ENCODE measurements at places on chromosomes 4 and X.

DNA sequence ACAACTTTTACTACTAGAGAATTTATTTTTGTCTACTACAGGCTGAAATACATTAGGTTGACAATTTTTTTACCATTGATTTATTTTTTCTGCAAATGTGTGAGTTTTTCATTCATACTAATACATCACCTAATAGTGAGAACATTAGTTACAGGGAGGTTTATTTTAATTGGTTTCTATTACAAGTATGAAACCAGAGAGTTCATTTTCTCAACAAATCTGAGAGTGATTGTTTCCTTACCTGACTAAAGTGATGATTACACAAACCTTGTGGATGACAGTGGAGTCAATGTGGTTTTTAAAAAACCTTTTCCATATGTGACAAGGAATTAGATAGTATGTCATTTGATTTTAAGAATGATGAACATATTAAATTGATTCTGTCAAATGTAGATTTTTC, 227.4 kb downstream of the PALLD start:
- DNase-seq = no peak

DNA sequence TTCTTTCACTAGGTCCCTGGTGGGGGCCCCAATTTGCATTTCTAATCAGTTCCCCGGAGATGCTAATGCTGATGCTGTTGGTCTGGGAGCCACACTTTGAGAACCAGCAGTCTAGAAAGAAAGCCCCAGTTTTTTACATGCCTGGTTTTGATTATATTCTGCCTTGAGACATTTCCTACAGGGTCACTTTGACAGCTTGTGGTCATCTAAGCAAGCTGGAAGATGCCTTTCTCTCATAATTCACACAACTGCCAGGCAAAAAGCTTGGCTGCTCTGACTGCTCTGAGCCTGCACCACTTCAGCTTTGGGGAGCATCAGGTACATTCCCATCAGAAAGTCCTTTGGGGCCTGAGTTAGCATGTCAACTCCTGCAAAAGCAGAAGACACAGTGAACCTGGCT, 5.9 kb upstream of the PLAC1 start:
- DNase-seq = no peak

GRCh38 chrX:103754401-103754800, 22.2 kb upstream of the PLP1 start:
- no peak for DNase-seq

GRCh38 chrX:327660-328126, 9.1 kb upstream of the GTPBP6 start:
- DNase-seq = no peak

GRCh38 chr4:106615410-106615945, 246.9 kb upstream of the GIMD1 start:
- DNase-seq = no peak

DNA sequence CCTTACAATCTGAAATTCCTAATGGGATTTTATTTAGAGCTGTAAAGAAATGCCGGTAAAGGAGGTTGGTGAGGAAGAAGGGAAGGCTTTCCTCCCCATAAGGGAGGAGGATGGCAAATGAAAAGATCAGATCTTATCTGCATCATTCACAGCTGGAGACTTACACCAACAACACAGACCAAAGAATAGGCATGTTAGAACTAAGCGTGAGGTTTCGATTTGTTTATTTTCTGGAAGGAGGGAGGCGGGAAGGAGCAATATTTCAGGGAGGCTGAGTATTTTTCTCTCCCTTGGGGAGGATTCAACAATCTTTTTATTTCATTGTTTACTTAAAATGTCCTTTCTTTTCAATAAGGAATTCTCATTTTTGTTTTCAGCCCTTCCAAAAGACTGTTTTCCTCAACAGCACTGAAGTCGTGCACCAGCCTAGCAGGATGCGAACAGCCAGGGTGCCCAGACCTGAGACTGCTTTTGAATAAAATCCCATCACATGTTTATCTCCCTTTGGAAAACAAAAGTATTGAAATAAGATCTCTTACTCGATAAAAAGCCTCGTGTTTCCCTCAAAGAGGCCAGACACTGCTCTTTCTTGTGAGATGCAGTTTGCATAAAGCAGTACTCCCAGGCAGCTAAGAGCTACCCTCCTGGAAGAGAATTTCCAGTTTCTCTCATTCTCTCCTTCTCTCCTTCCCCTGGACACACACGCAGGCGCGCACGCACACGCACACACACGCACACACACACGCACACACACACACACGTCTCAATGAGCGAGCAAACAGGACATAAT, 236.1 kb downstream of the MGST2 start:
- DNase-seq = no peak
